ENCODE measurements at places on chromosomes 5 and 9.
A peak's percentile ranks its signal among the peaks of the same experiment; 100 is the strongest.

DNA sequence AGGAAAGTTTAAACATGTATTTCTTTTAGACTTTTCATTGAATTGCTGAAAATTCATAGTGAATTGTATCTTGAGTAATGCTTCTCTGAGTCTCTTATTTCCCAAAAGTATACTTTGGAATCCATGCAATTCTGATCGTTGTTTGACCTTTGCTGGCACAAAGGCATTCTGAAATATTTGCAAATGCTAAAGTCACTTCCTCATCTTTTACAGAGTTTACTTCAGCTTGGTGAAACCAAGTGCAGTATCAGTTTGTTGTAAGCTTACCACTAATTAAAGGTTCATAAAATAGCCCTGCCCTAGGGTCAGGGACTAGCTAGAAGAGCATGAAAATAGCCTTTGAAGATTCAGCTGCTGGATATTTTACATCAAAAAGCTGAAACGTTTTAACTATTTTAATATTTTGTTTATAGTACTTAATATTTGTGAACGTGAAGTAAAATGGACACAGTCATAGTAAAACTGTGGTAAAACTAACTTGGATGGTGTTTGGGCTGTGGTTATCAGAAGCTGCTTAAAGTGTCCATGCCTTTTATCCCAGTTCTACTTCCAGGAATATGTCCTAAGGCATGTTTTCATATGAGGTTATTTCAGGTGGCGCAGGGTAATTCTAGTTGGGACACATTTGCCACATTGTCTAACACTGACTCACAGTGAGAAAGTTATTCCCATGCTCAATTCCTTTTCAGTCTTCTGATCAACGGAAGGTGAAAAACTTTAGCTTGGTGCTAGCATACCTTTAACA lies 45.3 kb downstream of the SLC22A5 start:
- DNase-seq = no peak

GRCh38 chr5:3032513-3032912 lies 281.0 kb upstream of the IRX2 start:
- DNase-seq = no peak

GRCh38 chr5:139637438-139638089 lies 10.6 kb upstream of the CXXC5 start:
- DNase-seq = no peak

DNA sequence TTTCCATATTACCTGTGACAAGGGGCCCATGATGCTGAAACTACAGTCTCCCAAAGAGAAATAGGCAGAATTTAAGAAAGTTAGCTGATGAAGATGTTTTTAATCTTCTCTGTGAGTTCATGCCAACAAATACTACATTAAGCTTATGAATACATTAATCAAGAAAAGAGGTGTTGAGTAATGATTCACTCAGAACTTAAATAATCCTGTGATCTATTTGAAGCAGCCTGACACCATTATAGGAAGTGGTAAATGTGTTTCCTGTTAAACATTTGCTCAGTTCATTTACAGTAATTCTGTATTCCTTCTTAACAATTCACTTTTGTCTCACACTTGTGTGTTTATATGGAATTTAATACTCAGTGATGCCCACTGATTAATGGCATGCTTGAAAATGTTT lies 75.0 kb upstream of the IZUMO3 start:
- DNase-seq = no peak

- no peak for DNase-seq
Measured at GRCh38 chr9:136448655-136449054, 9.0 kb upstream of the INPP5E start.

DNA sequence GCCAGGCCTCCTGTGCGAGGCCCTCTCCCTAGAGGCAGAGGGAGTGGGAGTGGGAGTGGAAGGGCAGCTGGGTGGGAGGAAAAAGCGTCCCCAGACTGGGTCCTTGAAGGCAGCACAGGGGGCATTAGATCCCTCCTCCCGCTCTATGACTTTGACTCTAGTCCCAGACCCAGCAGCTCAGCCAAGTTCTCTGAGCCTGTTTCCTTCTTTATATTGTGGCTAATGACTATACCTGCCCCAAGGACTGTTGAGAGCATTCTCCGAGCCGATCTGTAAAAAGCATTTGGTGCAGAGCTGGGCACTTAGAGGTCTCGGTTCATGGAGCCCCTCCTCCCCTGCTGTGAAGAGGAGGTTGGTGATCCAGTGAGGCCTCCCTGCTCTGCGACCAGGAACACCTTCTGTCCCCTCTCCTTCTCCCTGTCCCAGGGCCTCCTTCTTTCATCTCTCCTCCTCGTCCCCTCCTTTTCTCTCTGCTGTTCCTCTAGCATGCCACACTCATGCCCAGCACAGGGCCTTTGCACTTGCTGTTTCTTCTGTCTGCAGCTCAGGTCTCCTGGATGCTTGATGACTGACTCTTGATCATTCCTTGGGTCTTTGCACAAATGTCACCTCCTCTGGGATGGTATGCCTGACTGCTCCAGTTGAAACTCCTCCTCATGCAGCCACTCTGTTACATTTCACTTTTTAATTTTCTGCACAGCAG lies 23.4 kb upstream of the PSD2 start:
- no peak for DNase-seq

- no peak for DNase-seq
Measured at GRCh38 chr5:170296935-170297588, 515 bp downstream of the LCP2 start.

GRCh38 chr9:120538339-120538738 lies 41.6 kb downstream of the CDK5RAP2 start:
- DNase-seq = no peak

DNA sequence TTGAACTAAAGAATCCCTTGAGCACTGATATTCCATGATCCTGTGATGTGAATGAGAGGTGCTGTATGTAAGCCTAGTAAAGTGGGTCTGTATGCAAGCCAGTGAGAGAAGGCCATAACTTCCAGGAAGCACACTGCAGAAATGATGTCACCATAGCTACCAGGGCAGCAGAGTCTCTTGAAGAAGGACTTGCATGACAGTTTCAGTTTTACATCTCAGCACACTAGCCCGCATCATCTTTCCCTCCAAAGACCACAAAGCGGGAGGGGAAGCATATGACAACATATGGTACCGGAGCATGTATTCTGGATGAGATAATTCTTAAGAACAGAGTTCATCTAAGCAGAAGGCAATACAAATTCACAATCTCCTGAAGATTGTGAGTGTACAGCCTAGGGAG lies 37.6 kb upstream of the MAST4 start:
- DNase-seq = no peak

GRCh38 chr5:139639619-139640380 lies 8.3 kb upstream of the CXXC5 start:
- DNase-seq = no peak

DNA sequence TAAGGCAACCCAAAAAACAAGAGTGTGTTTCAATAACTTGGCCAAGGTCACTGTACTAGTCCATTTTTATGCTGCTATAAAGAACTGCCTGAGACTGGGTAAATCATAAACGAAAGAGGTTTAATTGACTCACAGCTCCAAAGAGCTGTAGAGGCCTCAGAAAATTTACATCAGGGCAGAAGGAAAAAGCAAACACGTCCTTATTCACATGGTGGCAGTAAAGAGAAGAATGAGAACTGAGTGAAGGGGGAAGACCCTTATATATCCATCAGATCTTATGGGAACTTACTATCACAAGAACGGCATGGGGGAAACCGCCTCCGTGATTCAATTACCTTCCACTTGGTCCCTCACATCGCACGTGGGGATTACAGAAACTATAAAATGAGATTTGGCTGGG lies 64.3 kb upstream of the CAMK4 start:
- no peak for DNase-seq

GRCh38 chr5:42490831-42491230 lies 67.6 kb downstream of the GHR start:
- no peak for DNase-seq

DNA sequence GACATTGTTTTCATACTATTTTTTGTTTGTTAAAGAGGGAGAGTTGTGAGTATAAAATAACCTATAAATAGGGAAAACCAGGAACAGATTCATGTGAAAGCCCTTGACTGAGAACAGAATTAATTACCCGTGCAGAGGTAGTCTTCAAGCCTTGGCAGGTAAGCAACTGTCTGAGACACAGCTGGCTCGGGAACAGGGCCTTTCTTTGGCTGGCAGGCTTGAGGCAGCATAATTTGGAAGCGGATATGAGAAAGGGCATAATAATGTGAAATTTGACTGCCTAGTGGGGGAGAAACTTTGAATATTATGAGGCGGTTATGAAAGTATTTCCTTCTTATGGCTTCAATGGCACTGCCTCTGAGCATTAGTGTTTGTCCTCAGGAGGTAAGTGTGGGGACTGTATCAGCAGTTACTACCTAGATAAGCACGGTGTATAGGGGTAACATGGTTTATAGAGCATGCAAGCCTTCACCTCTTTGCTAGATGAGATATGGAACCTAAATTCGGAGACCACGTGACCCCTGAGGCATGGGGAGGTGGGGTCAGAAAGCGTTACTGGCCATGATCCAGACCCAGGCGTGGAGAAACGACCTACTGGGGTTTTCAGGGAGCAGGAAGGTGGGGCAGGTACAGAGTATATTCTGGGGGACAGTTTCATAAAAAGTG lies 210.2 kb upstream of the GAS1 start:
- DNase-seq = peak; percentile 13

DNA sequence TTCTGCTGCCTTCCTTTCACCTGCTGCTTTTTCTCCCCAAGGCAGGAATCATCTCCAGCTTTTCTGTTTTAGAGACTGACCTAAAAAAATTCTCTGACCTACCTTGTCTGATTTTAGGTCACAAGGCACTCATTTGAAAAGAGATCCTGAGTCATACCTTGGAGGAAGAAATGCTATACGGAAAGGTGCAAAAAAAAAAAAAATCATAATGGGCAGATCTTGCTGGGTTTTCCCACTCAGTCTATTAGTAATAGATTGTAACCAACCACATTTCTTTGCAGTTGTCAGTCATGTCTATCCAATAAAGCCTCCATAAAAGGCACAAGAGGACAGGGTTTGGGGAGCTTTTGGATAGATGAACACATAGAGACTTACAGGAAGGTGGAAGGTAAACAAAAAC lies 70.0 kb downstream of the MTREX start:
- DNase-seq = no peak

Data from thoracic aorta (tissue), 2 donors.